ENCODE measurements at places on chromosomes 6 and 20.

DNA sequence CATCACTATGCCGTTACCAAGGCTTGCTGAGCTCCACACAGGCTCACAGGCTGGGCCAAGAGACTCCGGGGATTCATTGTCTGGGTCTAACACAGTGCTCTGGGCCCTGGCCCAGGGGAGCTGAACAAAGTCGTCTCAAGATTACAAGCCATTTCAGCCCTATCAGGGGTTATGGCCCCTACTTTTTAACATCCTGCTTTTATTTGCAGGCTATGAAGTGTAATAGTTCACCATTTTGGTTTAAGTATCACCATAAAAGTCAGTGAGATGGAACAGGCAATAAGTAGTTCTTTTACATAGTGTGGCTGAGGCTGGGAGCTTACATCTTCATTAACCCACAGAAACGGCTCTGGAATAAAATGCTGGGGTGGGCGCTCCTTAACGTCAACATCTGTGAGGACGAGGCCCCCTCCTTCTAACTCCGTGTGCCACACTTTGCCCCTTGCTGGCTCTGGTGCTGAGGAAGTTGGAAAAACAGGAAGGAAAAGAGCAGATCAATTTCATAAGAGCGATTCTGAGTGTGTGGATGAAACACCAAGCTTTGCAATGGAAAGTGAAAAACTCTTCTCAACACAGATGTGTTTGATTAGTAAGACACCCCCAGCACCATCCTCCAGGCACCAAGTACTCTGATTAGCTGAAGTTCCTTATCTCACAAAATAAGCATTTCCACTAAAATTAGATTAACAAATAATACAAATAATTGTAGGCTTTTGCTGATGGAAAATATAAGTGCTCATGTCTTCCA lies 447.3 kb downstream of the MAFB start:
- DNase-seq = no peak

GRCh38 chr20:61734733-61735502 lies 330.8 kb downstream of the TAF4 start:
- DNase-seq = no peak

DNA sequence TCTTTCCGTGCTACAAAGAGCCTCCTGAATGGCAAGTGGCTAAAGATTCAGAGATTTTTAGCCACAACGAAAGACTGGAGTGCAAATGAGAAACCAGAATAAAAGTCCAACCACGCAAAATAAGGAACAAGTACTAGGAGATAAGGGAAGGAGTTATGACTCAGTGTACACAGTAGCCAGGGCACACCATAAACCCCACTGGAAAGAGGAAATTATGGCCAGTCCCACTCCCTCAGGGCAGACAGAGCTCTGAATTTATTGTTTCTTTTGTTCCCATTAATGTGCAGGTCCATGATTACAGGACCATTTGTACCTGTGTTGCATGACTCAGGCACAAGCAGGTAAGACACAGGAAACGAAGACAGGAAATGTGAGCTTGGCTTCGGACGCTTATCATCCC lies 150.3 kb upstream of the PREP start:
- DNase-seq = no peak

GRCh38 chr20:49146442-49147225 lies 41.5 kb downstream of the STAU1 start:
- DNase-seq = no peak

DNA sequence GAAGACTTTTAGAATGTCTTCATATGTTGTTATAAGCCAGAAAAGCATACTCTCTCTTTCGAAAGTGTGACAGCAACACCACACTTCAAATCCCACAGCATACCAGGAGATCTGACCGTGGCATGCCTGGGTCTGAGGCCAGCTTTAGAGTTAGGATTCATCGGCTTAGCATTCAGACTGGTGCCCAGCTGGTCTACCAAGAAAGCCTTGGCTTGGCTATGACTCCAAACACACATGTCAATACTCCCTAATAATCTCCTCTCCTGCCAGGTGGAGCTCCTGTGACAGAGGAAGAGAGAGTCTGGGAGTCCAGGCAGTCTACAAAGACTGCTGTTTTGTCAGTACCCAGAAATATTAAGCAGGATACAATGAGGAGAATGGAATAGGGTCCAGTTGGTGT lies 77.1 kb upstream of the MAN1A1 start:
- no peak for DNase-seq

GRCh38 chr6:136526196-136526930 lies 23.9 kb downstream of the MAP7 start:
- peak; percentile 19 for DNase-seq

- no peak for DNase-seq
These were observed 3.0 kb downstream of the TRIM10 start for GRCh38 chr6:30157999-30158398.
